SJSA1 (cell line): ENCODE measurements at places on chromosomes 7 and 10. TPM values are rescaled to one million over a fixed set of nuclear protein-coding genes. Genes with fewer than 3 reads are reported as not detected.

CTTNBP2 gene
- not detected in 2 replicates for total RNA-seq

HECW1 gene
- 19.1 TPM in 2 replicates for total RNA-seq

STEAP1B gene
- total RNA-seq: 1.6 and 1.7 TPM in 2 replicates

GIMAP1 gene
- not detected in 2 replicates for total RNA-seq

ZMIZ2 gene
- 6.7 and 6.8 TPM in 2 replicates for total RNA-seq

WNT8B gene
- not detected in 2 replicates for total RNA-seq

DNA sequence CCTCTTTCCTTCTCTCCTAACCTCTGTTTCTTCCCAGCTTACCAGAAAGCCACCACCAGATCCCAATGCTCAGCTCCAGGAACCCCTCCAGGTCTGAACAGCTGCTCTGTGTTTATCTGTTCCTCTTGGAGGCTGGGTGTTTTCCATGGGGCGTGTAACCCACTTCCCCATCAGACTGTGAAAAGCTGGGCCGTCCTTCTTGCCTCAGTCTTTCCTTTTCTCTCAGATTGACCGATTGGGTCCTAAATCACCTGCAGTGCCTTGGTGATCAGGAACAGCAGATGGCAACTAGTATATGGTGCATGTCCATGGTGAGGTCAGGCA, 4.8 kb downstream of the SH3PXD2A start:
- H3K4me1 ChIP-seq: peaks cover 20% of the 10 kb centered on the region
- H3K36me3 ChIP-seq: no peaks in the 10 kb centered on the region
- H3K27me3 ChIP-seq: peaks cover 21% of the 10 kb centered on the region
- H3K4me3 ChIP-seq: no peak overlapping the region
- DNase-seq: no peak

DNA sequence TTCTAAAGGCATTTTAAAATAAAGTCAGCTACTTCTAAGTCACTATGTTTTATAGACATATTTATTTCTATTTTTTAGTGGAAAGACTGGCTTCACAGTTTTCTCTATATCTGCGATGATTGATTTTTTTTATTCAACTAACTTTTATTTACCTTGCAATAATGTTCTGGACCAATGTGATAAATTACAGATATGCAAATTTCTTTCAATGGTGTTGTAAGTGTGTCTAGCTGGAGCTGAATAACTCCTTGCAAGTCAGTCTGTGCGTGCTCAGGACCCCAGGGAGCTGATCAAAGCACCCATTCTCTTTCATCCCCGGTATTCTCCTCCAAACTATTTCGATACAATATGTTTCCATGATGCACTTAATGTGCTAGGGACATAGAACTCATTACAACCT, 9.7 kb downstream of the PTF1A start:
- H3K4me1 ChIP-seq: no peaks in the 10 kb centered on the region
- peaks cover 74% of the 10 kb centered on the region for H3K27me3 ChIP-seq
- no peak overlapping the region for H3K27ac ChIP-seq
- DNase-seq: no peak
- no peaks in the 10 kb centered on the region for H3K36me3 ChIP-seq
- H3K4me3 ChIP-seq: no peak overlapping the region

DNA sequence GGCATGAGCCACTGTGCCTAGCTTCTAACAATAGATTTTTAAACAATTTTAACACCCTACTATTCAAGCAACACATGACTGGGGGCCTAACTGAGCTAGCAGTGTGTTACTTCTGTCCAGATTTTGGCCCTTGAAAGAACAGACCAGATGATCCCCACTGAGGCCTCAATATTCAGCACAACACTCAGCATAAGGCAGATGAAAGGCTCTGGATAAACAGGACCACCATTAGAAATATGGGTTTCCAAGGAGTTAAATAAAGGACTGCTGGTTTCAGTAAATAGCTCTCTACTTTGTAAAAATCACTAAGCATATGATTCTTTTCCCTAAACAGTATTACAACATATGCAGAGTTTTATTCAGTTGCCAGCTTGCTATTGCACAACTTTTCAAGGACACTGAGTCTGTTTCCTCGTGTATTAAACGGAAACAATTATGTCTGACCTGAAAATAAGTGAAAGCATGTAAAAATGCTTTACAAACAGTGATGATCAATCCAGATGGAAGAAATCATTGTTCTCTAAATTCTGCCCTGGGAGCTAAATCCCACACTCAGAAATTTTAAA, 23.8 kb upstream of the FZD1 start:
- peaks cover 11% of the 10 kb centered on the region for H3K4me1 ChIP-seq
- DNase-seq: no peak
- H3K27me3 ChIP-seq: no peaks in the 10 kb centered on the region
- no peak overlapping the region for H3K27ac ChIP-seq
- H3K36me3 ChIP-seq: no peaks in the 10 kb centered on the region

DNA sequence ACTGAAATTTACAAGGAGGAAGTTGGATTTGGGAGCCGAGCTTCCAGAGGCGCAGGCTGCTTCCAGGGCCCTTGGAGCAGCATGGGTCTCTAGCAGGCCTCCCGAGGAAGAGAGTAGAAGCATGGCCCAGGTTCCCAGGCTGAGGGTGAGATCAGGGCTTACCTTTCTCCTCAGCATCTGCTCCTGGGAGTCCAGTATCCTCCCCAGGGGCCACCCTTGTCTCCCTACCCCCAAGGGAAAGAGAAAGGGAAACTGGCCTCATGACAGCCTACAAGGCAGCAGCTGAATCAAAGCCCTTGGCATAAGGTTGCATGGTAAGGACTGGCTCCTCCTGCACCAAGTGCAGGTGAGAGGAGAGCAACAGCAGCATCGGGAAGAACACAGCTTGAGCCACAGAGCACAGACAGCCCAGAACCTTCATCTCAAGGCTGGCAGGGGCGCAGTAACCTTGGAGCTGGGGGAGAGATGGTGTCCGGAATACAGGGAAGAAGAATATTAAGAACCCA, 114.5 kb downstream of the MARCHF5 start:
- DNase-seq: no peak
- no peaks in the 10 kb centered on the region for H3K4me1 ChIP-seq
- H3K27me3 ChIP-seq: no peaks in the 10 kb centered on the region
- H3K4me3 ChIP-seq: no peak overlapping the region
- no peaks in the 10 kb centered on the region for H3K36me3 ChIP-seq

DNA sequence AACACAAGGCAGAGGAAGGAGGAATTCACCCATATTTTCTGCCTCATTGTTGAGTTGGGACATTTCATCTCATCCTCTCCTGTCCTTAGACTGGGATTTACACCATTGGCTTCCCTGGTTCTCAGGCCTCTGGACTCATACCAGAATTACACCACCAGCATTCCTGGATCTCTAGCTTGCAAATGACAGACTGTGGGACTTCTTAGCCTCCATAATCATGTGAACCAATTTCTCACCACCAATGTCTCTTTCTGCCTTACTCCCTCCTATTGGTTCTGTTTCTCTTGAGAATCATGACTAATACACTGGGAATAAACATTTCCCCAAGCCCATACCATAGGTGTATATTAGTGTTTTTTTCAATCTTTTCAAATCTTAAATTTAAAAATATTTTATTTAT, 2.9 kb upstream of the ZNF33A start:
- DNase-seq: no peak
- no peaks in the 10 kb centered on the region for H3K27me3 ChIP-seq
- no peak overlapping the region for H3K4me3 ChIP-seq
- H3K36me3 ChIP-seq: no peaks in the 10 kb centered on the region
- H3K4me1 ChIP-seq: peaks cover 6% of the 10 kb centered on the region; the same call in 1 of the 2 replicates

GRCh38 chr7:20913853-20914252, 127.2 kb upstream of the SP8 start:
- no peaks in the 10 kb centered on the region for H3K36me3 ChIP-seq
- H3K4me3 ChIP-seq: no peak overlapping the region
- H3K4me1 ChIP-seq: no peaks in the 10 kb centered on the region
- no peak for DNase-seq

DNA sequence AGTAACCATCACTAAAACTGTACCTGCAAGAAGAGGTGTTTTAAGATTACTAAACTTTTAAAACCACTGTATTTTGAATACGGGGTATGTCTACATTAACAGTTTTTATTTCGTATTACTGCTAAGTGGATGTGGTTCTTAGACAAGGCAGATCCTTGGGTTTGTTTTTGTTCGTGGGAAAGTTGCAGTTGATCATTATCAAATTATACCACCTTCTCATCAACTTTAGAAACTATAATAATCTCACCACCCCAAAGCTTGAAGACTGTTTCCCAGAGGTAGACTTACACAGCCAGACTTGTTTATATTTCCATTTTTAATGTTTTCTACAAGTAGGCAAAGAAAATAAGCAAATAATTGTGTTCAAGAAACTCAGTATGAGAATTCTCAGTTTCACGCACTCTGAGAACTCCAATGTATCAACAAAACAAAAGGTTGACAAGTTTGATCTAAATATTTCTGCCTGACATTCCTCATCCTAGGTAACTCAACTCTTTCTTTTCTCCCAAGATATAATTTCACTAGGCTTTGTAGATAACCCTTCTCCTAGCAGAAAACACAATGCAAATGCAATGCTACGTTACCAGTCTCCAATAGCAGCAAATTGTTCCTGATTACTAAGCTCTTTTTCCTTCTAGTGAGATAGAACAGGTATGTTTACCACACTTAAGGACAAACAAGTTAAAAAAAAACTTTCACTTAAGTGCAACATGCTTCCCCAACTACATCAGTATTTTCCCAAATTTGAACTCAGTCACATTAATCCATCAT, 36.0 kb downstream of the IGF2BP3 start:
- H3K4me3 ChIP-seq: no peak overlapping the region
- no peak overlapping the region for H3K27ac ChIP-seq
- H3K36me3 ChIP-seq: peaks cover 4% of the 10 kb centered on the region; the same call in 1 of the 2 replicates
- DNase-seq: no peak

DNA sequence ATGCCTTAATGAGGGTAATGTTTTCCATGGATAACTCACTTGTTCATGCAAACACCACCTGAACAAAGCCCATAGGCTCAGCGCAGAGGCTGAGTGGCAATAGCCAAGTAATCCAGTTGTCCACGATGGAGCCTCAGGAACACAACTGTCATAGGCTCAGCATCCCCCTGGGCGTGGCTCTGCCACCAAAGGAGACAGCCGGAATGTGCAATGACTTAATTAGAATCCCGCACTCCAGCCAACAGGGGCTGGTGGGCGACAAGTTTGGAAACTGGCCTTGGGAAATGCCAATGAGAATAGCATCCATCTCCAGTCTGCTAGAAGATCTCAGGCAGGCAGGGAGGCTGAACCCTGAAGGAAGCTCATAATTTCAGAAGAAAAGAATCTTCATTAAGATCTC, 411.7 kb upstream of the NRP1 start:
- H3K4me1 ChIP-seq: no peaks in the 10 kb centered on the region
- no peak for DNase-seq
- no peaks in the 10 kb centered on the region for H3K27me3 ChIP-seq
- no peaks in the 10 kb centered on the region for H3K36me3 ChIP-seq
- H3K4me3 ChIP-seq: no peak overlapping the region
- no peak overlapping the region for H3K27ac ChIP-seq

GRCh38 chr7:5827755-5828154, 46.3 kb upstream of the RNF216 start:
- H3K27ac ChIP-seq: no peak overlapping the region
- no peak for DNase-seq
- H3K27me3 ChIP-seq: no peaks in the 10 kb centered on the region
- H3K4me1 ChIP-seq: peaks cover 4% of the 10 kb centered on the region
- H3K4me3 ChIP-seq: no peak overlapping the region

DNA sequence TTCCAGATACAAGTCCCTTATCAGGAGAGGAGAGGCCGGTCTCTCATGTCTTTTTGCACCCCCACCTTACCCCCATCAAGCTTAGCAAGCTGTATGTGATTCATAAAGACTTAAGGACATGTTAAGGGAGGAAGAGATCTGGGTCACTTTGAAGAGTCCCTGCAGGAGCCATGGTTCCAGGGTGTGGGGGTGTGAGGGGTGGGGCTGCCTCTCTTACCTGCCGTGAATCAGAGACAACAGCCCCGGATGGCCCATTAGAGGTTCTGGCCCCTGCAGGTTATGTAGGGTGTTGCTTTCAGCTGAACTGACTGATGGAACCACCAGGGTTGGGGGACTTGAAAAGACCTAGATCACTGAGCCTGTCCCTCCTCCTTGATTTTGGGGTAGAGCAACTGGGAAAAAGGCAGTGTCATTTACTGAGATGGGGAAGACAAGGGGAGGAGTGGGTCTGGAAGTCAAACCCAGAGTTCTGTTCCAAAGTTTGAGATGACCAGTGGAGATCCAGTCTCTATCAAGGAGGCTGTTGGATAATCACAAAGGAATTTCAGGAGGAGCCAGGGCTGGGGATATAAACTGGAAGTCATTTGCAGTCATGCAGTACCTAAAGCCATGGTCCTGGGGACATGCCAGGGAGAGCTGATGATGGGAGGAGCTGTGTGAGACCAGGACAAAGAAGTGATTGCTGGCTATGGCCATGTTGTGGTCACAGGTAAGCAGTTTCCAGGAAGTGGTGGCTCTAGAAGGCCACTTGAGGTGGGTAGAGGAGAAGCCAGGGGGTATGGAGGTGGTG, 23.1 kb downstream of the ADAMTS14 start:
- H3K4me3 ChIP-seq: no peak overlapping the region
- H3K27ac ChIP-seq: no peak overlapping the region
- H3K27me3 ChIP-seq: no peaks in the 10 kb centered on the region
- no peaks in the 10 kb centered on the region for H3K4me1 ChIP-seq
- no peak for DNase-seq

- H3K4me1 ChIP-seq: peaks cover 26% of the 10 kb centered on the region
- H3K27ac ChIP-seq: no peak overlapping the region
- no peaks in the 10 kb centered on the region for H3K27me3 ChIP-seq
- no peak overlapping the region for H3K4me3 ChIP-seq
- peaks cover 24% of the 10 kb centered on the region for H3K36me3 ChIP-seq
- no peak for DNase-seq
Measured at GRCh38 chr10:79344502-79345195, 2.6 kb upstream of the PPIF start.

DNA sequence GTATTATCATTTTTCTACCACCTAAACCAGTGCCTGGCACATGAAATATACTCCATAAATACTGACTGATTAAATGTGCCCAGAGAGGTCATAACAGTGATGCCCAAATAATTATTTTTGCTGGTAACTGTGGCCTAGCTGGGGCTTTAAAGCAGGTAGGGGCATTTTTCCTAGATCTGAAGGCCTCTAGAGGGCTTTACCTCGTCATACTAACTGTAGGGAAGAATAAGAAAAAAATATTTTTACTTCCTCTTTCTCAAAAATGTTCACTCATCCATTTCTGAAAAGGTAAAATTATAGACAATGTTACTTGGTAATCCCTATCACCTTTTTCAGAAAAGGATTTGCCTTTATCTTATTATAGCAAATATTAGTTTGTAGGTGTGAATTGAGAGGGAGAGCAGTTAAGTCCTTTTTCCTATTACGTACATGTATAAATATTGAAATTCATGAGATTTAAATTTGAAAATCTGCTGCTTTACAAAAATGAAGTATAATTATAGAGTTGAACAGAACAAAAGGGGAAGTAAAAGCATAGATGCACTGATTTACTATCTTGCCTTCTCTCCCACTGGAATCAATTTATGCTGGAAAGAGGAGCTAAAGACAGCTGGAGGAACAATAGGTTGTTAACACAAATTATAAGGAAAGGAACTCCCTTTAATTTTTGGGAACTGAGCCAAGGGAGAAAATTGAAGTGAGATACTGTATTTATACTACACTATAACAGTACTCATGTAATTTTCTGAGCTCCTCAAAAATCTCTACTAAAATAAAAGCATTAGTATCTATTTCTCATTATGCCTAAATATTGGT, 71.5 kb upstream of the NOBOX start:
- no peaks in the 10 kb centered on the region for H3K36me3 ChIP-seq
- H3K4me3 ChIP-seq: no peak overlapping the region
- H3K4me1 ChIP-seq: no peaks in the 10 kb centered on the region
- no peak for DNase-seq
- H3K27ac ChIP-seq: no peak overlapping the region
